Cardiac muscle cell (in vitro differentiated cells and primary cell): ENCODE measurements at places on chromosomes 11 and 22.

- no peak for DNase-seq
These were observed 6.1 kb upstream of the PDGFB start for GRCh38 chr22:39250838-39251237.

DNA sequence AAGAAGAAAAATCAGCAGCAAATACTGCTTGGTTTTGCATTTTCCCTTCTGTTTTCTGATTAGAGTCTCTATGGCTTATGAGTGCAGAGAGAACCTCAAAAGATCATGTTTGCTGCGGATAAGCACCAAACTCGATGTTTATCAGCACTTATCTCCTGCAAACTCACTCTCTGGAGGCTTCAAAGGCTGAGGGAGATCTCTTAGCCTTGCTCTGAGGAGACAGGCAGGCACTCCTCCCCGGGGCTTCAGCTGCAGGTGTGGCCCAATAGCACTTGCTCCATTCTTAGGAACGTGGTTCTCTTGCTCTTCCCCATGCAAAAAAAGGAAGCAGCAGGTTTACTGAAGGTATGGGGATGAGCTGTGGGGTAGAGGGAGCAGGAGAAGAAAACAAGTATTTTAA, 45.1 kb downstream of the FLI1 start:
- DNase-seq: no peak

GRCh38 chr11:93143186-93143585, 54.6 kb downstream of the SLC36A4 start:
- no peak for DNase-seq

DNA sequence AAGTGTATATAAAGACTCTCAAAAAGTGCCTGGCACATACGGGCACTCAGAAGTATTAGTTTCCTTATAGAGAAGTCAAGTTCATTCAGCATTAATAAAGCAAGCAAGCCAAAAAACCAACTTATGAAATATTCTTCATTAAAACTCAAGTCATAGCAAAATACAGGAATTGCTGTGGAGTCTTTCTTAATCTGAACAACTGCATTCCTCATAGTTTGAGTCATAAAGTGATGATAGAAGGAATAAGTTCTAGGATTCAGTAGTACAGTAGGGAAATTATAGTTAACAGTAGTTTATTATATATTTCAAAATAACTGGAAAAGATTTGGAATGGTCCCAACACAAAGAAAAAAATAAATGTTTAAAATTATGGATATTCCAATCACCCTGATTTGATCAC, 200.3 kb downstream of the C11orf91 start:
- DNase-seq: no peak

DNA sequence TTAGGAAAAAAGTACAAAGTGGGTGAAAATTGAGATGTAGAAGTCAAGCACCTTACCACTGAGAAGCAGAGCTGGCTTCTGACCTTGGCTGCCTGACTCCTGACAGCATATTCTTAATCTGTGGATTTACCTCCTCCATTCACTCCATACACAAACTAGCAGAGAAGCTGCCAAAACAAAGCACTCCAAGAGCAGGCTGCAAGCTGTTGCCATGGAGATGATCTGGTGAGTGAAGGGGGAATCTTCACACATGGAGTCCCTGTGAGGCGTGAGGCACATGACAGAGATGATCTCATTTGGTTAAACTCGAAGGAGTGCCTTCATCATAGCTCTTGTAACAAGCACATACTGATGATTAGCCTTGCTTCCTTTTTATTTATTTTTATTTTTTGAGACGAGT, 16.1 kb downstream of the COMMD9 start:
- DNase-seq: no peak
